Naive thymus-derived CD4-positive, alpha-beta T cell (primary cell): ENCODE measurements at places on chromosomes 2 and 18. TPM values are rescaled to one million over a fixed set of nuclear protein-coding genes. Genes with fewer than 3 reads are reported as not detected.

SERPINB12 gene
- polyA plus RNA-seq = not detected

BCL2L11 gene
- 12.3 TPM for polyA plus RNA-seq

GRCh38 chr2:74503506-74504475 lies 3.7 kb downstream of the PCGF1 start:
- no peak overlapping the region for H3K27ac ChIP-seq
- peaks cover 38% of the 10 kb centered on the region for H3K4me1 ChIP-seq
- DNase-seq = no peak
- H3K4me3 ChIP-seq = peak overlapping the region; percentile 36

DNA sequence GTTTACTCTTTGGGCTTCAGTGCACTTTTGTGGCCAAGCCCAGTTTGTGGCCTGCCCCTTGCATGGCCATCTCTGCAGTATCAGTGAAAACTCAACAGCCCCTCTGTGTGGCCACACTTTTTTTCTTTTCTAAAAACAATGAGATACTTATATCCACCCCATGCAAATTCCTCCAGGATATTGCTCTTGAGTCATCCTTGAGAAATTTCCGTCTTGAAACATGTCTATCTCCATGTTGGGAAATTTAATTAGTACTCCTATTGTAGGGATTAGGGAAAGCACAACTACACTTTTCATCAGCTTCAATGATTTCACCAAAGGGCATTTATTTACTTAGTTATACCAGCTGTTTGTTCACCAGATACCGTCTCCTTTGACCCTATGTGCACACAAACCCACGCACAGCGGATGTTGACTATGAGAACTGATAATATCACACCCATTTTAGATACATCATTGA lies 993.1 kb downstream of the TSN start:
- H3K4me1 ChIP-seq = no peaks in the 10 kb centered on the region
- no peak overlapping the region for H3K27ac ChIP-seq
- H3K36me3 ChIP-seq = no peaks in the 10 kb centered on the region

- no peaks in the 10 kb centered on the region for H3K36me3 ChIP-seq
- H3K27ac ChIP-seq = no peak overlapping the region
- H3K27me3 ChIP-seq = no peaks in the 10 kb centered on the region
- no peak for DNase-seq
- no peaks in the 10 kb centered on the region for H3K4me1 ChIP-seq
These were observed 144.6 kb upstream of the SETBP1 start for GRCh38 chr18:44536046-44536445.

DNA sequence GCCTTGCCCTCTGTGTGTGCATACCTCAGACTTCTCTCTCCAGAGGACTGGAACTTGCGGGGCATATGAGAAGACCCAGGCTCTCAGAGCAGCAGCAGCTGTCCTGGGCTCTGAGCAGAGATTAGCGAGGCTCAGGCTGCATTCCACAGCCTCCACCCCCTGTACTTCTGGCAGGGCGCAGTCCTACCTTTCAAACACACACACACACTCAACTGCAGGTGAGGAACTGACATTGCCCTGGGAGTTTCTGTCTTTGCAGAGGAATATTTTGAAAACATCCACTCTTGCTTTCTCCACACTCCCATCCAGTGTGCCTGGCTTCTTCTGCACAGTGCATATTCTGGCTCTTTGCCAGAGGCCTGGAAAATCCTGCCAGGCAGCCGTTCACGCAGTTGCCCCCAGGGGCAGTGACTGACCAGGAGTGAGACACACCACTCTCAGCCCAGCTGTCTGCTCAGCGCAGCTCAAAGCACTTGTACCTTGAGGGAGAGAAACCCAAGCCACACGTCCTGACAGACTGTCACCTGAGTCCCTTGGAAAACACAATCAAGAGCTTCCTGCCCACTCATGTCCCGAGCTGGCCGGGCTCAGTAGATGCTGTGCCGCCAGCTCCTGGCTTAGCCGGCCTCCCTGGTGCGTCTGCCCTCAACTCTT lies 460.8 kb downstream of the RNF144A start:
- H3K4me3 ChIP-seq = no peak overlapping the region
- no peak for DNase-seq
- no peaks in the 10 kb centered on the region for H3K27me3 ChIP-seq
- no peaks in the 10 kb centered on the region for H3K36me3 ChIP-seq
- H3K4me1 ChIP-seq = no peaks in the 10 kb centered on the region

- no peak overlapping the region for H3K27ac ChIP-seq
- no peak for DNase-seq
- H3K27me3 ChIP-seq = no peaks in the 10 kb centered on the region
- H3K4me3 ChIP-seq = no peak overlapping the region
- no peaks in the 10 kb centered on the region for H3K36me3 ChIP-seq
- H3K4me1 ChIP-seq = no peaks in the 10 kb centered on the region
These were observed 182.3 kb upstream of the ST6GAL2 start for GRCh38 chr2:107068069-107068916.

DNA sequence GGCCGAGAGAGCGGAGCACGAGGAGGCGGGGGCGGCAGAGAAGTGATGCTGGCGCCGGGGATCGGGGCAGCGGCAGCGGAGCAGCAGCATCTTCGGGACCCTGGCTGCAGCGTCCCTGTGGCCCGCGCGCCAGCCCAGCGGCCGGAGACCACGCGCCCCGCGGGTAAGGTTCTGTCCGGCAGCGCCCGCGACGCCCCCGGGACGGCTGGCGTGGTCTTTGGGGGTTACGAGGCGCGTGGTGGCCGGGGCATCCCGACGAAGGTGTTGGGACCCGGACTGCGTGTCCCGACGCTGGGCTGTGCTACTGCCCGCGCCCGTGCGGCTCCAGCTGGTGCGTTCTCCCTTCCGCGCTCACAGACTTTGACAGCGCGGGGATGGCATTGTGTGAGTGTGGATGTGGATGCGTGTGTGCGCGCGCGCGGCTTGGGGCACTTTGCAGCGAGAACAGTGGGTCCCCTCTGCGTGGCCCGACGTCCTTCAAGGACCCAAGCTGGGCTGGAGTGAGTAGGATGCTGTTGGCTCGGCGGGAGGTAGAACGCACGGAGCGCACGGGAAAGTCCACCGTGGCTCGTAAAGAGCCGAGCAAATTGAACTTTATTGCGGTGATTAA lies 405.0 kb downstream of the XIRP2 start:
- peak overlapping the region; percentile 27 for H3K4me3 ChIP-seq
- no peaks in the 10 kb centered on the region for H3K4me1 ChIP-seq
- peaks cover 6% of the 10 kb centered on the region for H3K27me3 ChIP-seq
- H3K27ac ChIP-seq = no peak overlapping the region
- no peaks in the 10 kb centered on the region for H3K36me3 ChIP-seq

DNA sequence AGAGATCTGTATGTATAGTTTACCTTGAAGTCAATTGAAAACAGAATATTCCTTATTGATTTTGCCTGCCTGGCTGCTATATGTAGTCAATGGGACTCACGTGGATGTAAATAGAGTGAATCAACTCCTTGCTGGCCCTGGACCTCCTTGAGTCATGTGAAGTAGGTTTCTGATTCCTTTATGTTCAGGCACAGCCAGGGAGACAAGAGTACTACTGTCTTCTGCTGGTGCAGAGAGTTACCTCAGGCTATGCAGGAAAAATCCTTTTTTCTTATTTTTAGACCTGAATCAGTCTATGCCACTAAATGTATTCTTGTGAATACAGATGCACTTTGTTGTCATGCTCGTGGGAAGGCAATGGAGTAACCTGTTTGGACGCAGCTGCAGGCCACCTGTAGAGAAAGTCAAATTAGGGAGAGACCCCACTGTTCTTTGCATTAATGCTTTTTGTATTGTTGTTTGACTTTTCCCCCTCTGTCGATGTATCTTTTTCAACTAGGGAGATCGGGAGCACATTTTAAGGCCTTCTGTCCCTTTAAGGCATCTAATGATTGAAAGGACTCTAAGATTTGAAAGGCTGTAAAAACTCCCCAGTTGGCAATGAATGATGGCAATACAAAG lies 473.9 kb downstream of the ARHGAP15 start:
- no peak for DNase-seq
- no peaks in the 10 kb centered on the region for H3K36me3 ChIP-seq
- H3K27ac ChIP-seq = no peak overlapping the region
- peaks cover 6% of the 10 kb centered on the region for H3K4me1 ChIP-seq
- no peak overlapping the region for H3K4me3 ChIP-seq

DNA sequence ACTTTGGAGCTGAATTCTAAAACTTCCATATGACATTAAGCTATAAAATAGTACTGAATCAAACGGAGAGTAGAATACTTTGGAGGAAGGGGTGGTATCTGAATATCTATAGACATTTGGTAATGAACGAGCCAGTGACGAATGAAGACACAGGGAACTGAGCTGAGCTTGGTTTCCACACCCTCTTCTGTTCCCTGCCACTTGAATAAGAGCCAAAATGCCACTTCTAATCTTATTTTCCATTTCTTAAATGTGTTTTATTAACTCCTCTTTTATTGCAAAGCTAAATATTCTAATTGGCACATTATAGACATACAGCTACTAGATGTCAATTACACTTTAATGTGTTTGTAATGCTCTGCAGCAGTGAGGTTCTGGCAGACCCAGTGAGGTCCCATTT lies 76.1 kb downstream of the AFF3 start:
- H3K4me3 ChIP-seq = no peak overlapping the region
- DNase-seq = no peak
- H3K4me1 ChIP-seq = no peaks in the 10 kb centered on the region
- H3K27me3 ChIP-seq = no peaks in the 10 kb centered on the region
- H3K27ac ChIP-seq = no peak overlapping the region
- no peaks in the 10 kb centered on the region for H3K36me3 ChIP-seq

DNA sequence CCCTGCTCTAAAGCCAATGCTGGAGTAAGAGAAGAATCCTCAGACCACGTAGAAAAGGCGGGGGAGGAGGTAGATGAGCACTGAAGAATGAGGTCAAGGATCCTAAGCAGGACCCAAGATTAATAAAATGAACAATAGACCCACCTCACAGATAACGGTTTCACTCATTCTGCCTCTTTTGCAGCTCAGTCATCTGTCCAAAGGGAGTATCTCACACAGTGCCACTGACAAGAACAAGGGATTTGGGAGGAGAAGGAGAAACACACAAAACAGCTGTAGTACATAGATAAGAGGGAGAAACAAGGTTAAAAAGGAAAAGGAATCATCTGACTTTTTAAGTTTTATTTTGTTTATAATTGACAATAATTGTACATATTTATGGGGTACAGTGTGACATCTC lies 30.9 kb upstream of the SULT1C4 start:
- no peak for DNase-seq
- no peaks in the 10 kb centered on the region for H3K27me3 ChIP-seq
- no peaks in the 10 kb centered on the region for H3K36me3 ChIP-seq
- no peak overlapping the region for H3K27ac ChIP-seq
- H3K4me3 ChIP-seq = no peak overlapping the region
